ENCODE measurements at places on chromosomes 2 and 18.
A peak's percentile ranks its signal among the peaks of the same experiment; 100 is the strongest.

DNA sequence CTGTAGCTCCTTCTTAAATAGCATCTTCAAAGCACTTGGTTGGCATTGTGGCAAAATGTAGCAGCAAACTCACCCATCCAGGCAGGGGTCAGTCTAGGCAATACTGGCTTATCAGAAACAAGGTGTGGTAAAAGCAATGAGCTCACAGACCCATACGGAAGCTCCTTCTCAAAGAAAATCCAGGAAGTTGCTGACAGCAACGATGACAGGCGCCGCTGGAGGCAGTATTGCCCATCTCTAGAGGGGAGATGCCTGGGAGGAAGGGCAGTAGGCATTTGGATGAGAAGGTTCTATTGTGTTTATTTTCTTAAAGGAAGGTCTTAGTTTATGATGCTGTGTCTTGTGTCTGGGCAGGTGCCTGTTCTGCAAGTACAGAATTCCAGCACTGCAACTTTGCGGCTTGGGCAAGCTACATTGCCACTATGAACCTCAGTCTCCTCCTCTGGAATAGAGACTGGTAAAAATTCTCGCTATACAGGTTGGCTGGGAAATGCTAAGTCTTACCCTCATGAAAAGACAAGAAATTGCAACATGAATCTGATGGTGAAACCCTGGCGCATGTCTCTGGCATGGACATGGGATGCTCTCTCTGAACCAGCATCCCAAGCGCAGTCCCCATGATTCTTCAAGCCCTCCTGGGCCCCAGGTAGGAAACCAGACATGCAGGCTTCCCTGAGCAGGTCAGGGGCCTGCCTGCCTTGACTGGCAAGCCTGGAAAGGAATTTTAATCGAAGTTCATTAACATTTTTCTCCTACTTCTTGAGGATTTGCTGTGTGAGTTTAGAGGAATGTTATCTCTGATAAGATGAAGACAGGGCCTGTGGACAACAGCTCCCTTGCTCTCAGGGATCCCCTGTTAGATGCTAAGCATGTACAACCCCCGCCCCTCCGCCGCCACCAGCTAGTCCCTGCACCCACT is 156.0 kb downstream of the TFCP2L1 start:
- DNase-seq = peak; percentile 46

DNA sequence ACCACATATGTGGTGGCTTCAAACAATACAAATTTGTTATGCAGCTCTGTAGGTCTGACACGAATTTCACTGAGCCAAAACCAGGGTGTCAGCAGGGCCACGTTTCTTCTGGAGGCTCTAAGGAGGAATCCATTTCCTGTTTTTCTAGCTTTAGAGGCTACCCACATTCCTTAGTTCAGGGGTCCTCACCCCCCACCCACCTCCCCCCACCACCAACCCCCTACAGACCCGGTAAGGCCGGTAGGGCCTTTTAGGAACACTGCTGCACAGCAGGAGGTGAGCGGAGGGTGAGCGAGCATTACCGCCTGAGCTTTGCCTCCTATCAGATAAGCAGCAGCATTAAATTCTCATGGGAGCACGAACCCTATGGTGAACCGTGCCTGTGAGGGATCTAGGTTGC is 10.6 kb upstream of the SLC39A10 start:
- DNase-seq = no peak

- no peak for DNase-seq
Observed at GRCh38 chr18:27855486-27855885, 321.4 kb downstream of the CDH2 start.

GRCh38 chr2:120677221-120677620 is 58.4 kb upstream of the GLI2 start:
- no peak for DNase-seq

GRCh38 chr2:200577027-200577426 is 8.8 kb upstream of the AOX1 start:
- DNase-seq = no peak

- no peak for DNase-seq
Observed at GRCh38 chr18:34493566-34494358, 216.3 kb upstream of the DTNA start.

DNA sequence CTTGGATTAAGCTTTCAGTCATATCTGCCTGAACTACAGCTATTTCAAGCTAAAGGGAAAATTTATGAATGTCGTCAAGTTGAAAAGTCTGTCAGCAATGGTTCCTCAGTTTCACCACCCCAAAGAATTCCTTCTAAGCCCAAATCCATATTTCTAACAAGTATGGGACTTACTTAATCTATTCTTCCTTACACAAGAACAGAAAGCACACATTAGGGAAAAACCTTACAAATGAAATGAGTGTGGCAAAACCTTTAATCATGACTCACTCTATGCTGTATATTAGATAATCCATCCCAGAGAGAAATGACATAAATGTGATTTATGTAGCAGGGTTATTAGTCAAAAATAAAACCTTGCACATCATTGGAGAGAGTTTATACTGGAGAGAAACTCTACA is 78.9 kb downstream of the RAB31 start:
- no peak for DNase-seq

DNA sequence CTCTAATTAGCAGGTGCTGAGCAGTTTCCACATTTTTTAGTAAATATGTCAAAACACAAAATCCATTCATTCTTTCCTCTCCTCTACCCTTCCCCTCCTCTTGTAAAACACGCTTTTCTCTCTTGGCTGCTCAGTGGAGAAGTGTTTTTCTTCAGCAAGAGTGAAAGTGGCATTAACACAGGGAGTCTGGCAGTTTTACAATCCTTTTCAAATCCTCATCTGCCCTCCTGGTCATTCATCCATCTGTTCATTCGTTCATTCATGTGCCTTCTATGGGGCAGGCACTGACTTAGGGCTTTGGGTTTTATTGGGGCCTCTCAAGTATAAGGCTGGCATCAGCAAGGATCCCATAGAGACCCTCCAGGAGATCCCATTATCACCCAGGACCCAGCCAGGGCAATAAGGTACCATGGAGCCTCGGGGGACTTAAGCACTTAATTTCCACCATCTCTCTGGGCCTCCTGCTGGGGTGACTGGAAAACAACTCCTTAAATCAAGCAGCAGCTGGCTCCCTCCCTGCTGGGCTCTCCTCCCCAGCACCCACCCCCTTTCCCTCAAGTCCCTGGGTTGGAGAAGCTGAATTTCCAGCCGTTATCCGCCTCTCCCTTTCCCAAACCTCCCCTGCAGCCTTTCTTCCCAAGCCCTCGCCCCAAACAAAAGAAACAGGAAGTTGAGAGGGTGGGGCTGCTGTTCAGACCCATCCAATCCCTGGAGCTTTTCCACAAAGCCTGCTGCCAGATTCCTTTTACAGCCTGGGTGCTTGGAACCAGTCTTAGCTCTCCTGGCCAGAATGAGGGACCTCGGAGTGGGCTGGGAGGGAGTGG is 32.6 kb downstream of the MARCHF4 start:
- DNase-seq = no peak

DNA sequence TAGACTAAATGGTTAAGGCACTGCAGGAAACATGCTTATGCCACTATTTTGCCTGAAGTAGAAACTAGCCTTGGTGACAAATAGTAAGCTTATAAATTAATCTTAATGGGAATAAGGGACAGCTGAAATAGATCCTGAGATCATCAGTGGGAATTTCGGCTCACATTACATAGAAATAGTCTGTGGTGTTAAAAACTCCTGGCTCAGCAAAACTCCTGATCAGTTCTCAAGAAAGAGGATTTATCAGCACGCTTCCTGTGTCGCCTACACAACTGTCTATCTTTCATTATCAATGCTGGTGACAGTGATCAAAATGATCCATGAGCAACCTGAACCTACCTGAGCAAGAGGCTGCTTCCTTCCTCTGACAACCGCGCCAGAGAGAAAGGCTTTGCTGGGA is 17.0 kb upstream of the DNER start:
- no peak for DNase-seq

- DNase-seq = no peak
Observed at GRCh38 chr2:76050196-76050595, 339.5 kb upstream of the GCFC2 start.

DNA sequence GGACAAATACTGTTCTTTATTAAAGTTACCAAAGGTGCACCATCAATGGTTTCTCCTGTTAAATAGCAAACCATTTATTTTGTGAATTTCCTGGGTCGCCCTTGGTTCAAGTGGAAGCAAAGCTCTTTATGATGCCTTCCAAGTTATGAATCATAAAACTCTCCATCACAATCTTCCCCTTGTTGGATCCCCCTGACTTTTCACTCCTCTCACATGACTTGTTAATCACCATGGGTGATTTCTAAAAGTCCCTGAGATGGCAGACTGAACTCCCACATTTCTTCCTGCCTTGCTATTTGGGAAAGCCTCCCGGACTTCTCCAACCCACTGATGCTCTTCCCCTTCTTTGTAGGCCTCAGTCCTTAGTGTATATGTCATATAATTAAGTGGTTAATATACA is 176.0 kb downstream of the THADA start:
- DNase-seq = no peak

GRCh38 chr2:240245184-240245583 is 104.7 kb upstream of the OTOS start:
- no peak for DNase-seq

- peak; percentile 93 for DNase-seq
Observed at GRCh38 chr18:75210274-75211001, at the start of gene TSHZ1. TSS of gene TSHZ1 (plus strand) at chr18:75210797. CDS start at chr18:75211877, 1,080 bp downstream.

GRCh38 chr2:151827564-151828142 is 568 bp downstream of the ARL5A start:
- no peak for DNase-seq

- no peak for DNase-seq
Observed at GRCh38 chr2:111944531-111945210, 46.3 kb downstream of the MERTK start.

- DNase-seq = no peak
Observed at GRCh38 chr2:119960821-119961220, 52.1 kb upstream of the EPB41L5 start.

DNA sequence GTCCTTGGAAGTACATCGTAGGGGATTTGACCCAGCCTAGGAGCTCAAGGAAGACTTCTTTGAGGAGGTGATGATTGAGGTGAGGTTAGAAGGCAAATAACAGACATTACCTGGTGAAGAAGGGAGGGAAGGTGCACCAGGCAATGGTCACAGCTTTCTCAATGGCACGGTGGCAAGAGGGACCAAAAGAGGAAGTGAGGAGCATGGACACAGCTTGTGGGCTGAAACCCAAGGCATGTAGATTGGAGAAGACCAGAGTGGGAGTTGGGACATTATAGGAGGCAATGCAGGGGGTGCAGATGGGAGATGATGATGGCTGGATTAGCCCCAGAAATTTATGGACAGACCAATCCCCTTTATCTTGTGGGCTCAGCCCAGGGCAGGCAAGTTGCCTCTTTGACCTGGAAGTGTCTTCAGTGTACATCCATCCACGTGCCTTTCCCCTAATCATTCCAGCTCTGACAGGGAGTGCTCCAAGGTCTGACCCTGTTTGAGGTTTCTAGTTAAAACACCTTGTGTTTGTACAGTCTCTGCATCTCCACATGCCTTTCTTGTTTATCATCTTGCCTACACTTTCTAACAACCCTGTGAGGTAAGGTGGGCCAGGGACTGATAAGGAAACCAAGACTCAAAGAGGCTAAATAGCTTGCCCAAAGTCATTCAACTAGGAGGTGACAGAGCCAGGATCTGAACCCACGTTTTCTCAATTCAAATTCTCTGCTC is 59.1 kb downstream of the NRP2 start:
- DNase-seq = no peak

DNA sequence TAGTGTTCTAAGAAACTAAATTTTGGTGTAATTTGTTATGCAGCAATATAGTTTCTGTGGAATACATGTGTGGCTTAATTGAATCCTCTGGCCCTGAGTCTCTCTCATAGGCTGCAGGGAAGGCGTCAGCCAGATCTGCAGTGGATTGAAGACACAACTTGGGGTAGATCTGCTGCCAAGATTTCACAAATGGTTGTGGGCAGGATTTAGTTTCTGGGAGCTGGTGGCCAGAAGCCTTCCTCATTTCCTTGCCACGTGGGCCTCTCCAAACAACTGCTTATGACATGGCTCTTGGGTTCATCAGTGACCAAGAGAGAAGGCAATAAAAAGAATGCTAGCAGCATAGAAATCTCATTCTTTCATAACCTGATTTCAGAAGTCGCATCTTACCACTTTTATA is 28.2 kb downstream of the CCDC102B start:
- DNase-seq = no peak

- no peak for DNase-seq
Observed at GRCh38 chr2:240499309-240500301, 58.2 kb downstream of the ANKMY1 start.

- DNase-seq = no peak
Observed at GRCh38 chr2:102117472-102117858, 25.1 kb upstream of the IL1R1 start.

GRCh38 chr2:224938651-224939182 is 103.6 kb downstream of the DOCK10 start:
- DNase-seq = peak; percentile 59

DNA sequence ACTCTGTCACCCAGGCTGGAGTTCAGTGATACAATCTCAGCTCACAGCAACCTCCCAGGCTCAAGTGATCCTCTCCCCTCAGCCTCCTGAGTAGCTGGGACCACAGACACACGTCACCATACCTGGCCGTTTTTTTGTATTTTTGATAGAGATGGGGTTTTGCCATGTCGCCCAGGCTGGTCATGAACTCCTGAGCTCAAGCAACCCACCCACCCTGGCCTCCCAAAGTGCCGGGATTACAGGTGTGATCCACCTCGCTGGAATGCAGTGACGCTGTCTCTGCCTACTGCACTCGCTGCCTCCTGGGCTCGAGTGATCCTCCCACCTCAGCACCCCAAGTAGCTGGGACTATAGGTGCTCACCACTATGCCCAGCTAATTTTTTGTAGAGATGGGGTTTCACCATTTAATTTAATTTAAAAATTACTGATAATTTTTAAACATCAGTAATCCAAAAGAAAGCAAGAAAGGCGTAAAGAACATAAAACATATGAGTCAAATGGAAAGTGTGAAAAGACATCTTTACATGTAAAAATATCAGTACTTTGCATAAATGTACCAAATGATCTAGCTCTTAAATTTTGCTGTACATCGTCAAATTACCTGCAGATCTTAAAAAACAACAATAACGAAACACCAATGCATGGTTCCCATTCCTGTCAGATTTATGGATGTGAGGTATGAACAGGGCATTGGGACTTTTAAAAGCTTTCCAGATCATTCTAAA is 2.8 kb upstream of the ZNF236 start:
- DNase-seq = no peak

DNA sequence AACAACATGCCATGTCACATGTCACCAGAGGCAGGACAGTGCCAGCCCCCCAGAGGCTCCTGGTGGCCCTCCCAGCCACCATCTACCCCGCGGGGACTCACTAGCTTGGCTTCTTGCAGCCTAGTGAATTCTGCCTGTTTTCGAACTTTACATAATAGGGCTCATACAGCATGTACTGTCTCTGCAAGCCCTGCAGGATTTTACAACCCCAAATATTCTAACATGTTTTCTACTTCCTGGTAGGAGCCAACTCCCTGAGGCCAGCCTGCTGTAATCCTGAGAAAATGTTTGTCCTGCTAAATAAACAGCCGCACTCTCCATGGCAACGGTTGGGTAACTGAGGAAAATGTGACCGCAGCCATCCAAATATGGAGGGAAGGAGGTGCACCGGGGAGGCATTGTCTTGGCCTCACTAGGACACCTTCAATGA is 2.7 kb downstream of the PER2 start:
- DNase-seq = no peak

All from Jurkat, Clone E6-1 (cell line).